ENCODE measurements at places on chromosomes 2 and 18. TPM values are rescaled to one million over a fixed set of nuclear protein-coding genes. Genes with fewer than 3 reads are reported as not detected.

PCARE gene
- not detected for total RNA-seq

GRCh38 chr2:158131483-158131912 is 29.8 kb downstream of the UPP2 start:
- H3K27ac ChIP-seq = no peak overlapping the region
- no peak for DNase-seq

NT5C1B gene
- total RNA-seq = not detected

THOC1 gene
- 40.9 TPM for total RNA-seq

GRCh38 chr18:48127606-48128005 is 197.1 kb upstream of the SMAD2 start:
- H3K36me3 ChIP-seq = peaks cover 4% of the 10 kb centered on the region
- H3K4me1 ChIP-seq = no peaks in the 10 kb centered on the region
- DNase-seq = no peak
- no peaks in the 10 kb centered on the region for H3K27me3 ChIP-seq
- H3K27ac ChIP-seq = no peak overlapping the region
